MG63 (cell line): ENCODE measurements at places on chromosomes 5 and 9. TPM values are rescaled to one million over a fixed set of nuclear protein-coding genes. Genes with fewer than 3 reads are reported as not detected.
A peak's percentile ranks its signal among the peaks of the same experiment; 100 is the strongest.

The SLC25A2 gene
- not detected in 2 replicates for total RNA-seq

The PSMB7 gene
- total RNA-seq, result 82.8 and 179 TPM in 2 replicates

DNA sequence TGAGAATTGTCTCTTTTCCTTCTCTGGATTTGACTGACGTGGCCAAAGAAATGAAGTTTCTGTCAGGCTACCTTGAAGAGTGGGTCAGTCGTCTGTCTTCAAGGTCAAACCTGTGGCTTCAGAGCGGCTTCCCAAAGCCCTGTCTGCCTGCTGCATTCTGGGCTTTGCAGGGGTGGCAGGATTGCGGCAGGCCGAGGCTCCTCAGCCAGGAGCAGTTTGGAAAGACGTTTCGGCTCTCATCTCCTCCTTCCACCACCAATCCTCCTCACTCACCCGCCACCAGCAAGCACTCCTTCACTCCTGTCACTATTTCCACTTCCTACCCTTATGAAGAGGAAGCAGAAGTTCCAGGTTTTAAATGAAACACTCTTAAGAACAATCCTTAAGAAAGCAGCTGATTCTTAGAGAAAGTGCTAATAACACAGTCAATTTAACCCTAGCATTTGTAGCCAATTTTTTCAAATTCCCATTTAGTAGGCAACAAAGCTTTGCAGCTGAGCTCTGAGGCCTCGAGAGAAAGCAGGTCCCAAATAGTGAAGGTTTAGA, 351.7 kb downstream of the ZNF608 start:
- no peak for DNase-seq

DNA sequence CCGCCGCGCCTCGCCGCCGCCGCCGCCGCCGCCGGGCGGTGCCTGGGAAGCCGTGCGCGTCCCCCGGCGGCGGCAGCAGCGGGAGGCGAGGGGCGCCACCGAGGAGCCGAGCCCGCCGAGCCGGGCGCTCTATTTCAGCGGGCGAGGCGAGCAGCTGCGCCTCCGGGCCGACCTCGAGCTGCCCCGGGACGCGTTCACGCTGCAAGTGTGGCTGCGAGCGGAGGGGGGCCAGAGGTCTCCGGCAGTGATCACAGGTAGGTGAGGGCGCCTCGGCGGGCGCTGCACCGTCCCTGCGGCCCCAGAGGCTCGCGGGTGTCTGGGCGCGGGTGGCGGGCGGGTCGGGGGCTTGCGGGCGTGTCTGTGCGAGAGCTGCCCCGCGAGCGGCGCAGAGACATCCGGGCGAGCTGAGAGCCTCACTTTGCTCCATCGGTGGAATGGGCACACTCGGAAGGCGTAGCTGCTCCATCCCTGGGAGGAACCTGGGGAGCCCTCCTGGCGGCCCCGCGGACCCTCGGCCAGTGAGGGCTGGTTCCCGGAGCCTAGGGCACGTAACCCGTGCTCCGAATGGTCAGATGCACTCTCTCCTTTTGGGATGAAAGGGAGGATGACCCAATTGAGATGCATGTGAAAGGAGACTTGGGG, 864 bp downstream of the PAPPA start:
- peak; percentile 31 for DNase-seq

- no peak for DNase-seq
These were observed 37.3 kb downstream of the MRPL36 start for GRCh38 chr5:1762121-1762882.

DNA sequence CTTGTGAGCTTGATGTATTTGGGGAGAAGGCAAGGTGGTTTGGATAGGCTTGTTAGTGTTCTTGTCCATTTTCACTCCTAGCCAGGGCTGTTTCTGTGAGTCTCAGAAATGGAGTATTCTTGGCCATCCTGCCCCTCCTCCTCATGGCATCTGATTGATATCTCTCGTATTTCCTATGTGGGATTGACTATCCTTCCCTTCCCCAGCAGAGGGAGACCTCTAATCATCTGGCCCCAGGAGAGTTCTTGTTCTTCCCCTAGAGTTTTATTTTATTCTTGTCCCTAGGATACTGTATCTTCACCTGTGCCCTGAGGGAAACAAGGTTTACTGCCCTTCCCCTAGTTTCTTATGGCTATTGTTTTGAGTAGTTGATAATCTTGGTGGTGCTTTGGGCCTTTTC, 114.4 kb downstream of the VPS13A start:
- DNase-seq, result no peak

GRCh38 chr5:37787742-37788141, 52.1 kb downstream of the GDNF start:
- DNase-seq, result no peak
